ENCODE measurements at places on chromosomes 2 and 18. TPM values are rescaled to one million over a fixed set of nuclear protein-coding genes. Genes with fewer than 3 reads are reported as not detected.

CCBE1 gene
- not detected for polyA plus RNA-seq

STAT4 gene
- polyA plus RNA-seq = 1.9 TPM

ARID5A gene
- polyA plus RNA-seq = 62.3 TPM

IGFBP5 gene
- polyA plus RNA-seq = not detected

KIF3C gene
- 0.31 TPM for polyA plus RNA-seq

CCDC74A gene
- not detected for polyA plus RNA-seq

CCL20 gene
- not detected for polyA plus RNA-seq

DSG1 gene
- not detected for polyA plus RNA-seq

LYPD6B gene
- 7.8 TPM for polyA plus RNA-seq
